ENCODE measurements at places on chromosomes 5 and 9.

DNA sequence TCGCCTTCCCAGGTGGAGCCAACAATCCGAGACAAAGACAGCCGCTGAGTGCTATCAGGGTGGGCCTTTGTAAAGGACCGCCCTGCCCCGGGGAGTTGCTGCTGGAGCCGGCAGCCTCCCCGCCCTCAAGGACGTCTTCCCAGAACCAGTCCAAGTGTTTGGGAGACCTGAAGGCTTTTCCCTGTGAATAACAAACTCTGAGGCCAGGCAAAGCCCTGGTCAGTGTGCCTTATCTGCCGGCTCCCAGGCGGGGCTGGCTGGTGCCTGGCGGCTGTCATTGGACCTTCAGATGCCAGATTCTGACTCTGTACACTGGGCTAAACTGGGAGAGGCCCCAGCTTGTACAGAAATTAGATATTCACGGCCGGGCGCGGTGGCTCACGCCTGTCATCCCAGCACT is 2.1 kb downstream of the SLC9A3 start:
- DNase-seq: no peak

DNA sequence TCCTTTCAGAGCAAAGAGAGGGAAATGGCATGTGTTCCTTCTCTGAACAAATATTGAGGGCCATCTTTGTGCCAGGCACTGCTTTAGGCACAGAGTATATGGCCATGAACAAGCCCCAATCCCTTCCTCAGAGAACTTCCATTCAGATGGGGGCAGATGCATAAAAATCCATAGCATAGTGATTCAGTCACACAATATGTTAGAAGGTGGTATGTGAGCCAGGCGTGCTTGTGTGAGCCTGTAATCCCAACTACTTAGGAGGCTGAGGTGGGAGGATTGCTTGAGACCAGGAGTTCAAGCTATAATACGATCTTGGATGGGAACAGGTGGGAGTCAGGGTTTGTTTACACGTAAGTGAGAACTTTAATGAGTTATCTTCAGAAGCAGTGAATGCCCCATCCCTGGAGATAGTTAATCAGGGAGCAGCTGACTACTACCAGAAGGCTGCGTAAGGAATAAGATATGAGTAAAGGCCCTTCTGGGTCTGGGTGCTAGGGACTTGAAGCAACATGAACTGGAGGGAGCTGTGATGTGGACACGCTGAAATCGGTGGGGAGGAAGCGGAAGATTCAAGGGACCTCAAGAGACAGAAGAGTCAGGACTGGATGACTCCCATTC is 27.1 kb downstream of the NANS start:
- no peak for DNase-seq

GRCh38 chr5:56145511-56145910 is 87.6 kb downstream of the ANKRD55 start:
- DNase-seq: no peak

GRCh38 chr9:105206821-105207699 is 37.4 kb upstream of the SLC44A1 start:
- DNase-seq: no peak

- no peak for DNase-seq
Measured at GRCh38 chr9:68742333-68742730, 37.3 kb downstream of the PIP5K1B start.

DNA sequence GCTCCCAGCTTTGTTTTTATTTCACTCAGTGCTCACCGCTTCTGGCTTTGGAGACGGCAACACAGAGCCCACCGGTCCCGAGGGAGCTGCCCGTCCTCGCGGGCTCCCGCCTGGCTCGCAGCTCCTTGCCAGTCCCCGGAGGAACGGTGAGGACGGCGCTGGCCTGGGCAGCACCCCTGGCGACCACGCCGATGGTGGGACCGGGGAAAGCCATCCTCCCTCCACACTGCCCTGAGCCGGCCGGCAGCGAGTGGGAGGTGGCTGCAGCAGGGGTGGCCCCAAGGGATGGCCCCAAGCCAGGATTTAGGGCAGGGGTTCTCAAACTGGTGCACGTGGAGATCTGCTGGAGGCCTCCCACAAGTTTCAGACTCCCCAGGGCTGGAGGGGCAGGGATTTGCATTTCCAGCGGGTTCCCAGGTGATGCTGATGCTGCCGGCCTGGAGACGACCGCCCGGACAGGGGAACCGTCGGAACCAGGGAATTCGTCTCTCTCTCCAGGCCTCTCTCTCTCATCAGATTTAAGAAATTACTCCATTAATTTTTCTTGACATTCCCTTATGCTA is 293.2 kb upstream of the IRX4 start:
- no peak for DNase-seq

DNA sequence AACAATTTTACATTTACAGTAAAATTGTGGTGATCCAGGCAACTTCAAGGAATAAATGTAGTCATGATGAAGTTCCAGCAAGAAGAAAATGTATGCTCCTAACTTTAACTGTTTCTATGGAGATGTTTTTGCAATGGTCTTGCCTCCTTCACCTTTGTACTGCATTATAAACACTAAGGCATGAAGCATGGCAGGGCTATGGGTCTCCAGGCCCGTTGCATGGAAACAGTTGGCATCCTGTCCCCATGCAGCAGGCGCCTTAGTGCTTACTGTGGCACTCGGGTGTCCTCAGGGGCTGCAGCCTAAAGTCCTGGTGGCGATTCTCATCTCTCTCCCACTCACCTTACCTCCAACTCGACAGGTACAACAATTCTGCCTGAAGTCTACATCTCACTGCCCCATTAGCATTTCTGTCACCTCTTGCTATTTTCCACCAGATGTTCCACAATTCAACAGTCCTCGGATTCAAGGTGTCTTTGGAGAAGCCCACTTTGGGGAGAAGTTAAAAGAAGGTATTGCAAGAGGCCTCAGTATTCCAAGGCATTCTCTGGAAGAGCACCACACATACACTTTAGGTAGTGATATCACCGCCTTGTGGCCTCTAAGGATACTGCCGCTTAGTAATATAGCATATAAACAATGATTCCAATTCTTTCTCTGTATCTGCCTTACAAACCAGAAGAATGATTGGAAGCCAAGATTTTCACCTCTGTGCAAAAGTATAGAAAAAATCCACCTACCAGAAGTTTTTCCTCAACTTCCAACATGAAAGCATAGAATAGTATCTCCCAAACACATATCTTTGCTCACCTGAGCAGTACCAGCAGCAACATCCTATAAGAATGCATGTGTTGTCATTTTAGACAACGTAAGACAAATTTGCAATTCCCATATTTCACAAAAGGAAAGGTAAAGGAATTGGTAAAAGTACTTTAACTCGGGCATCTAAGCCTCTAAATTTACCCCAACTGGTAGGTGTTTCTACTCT is 5.1 kb downstream of the LIFR start:
- peak; percentile 59 for DNase-seq

DNA sequence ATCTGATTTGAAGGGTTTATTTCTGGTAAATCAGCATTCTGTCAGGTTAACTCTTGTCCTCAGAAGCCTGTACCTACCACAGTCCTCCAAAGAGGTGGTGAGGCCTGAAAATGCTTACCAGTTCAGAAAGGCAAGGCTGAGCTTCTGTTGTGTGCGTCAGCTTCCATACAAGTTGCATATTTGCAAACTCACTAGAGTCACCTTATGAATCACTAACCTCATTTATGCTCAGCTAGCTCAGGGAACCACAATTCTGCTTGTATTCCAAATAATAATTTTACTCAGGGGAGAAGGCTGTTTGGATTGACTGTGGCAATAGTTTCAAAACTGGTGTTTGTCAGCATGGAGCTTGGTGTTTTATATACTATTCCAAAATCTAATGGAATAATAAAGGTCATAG is 355.1 kb upstream of the RFX3 start:
- no peak for DNase-seq

GRCh38 chr9:92294297-92294676 is 790 bp upstream of the IARS1 start:
- peak; percentile 33 for DNase-seq

GRCh38 chr9:95055851-95056551 is 261.5 kb downstream of the FANCC start:
- peak; percentile 74 for DNase-seq

DNA sequence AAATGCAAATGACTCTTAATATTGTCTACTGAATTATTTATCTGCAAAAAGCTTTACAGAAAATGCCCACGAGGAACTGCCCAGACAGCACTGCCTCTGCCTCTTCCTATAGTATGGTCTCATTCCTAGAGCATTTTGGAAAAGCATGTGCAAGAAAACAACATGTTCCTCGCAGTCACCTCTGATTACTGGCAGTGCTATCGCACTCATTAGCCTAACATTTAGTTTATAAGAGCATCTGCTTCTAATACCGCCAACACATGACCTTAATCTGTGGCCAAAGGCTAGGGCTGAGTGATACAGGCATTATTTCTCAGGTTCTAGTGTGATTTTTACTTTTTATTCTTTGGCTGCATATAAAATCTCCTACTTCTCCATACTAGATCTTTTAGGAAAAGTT is 259.2 kb downstream of the FBXL17 start:
- DNase-seq: no peak

- no peak for DNase-seq
Measured at GRCh38 chr5:34001241-34001841, 6.5 kb downstream of the AMACR start.

DNA sequence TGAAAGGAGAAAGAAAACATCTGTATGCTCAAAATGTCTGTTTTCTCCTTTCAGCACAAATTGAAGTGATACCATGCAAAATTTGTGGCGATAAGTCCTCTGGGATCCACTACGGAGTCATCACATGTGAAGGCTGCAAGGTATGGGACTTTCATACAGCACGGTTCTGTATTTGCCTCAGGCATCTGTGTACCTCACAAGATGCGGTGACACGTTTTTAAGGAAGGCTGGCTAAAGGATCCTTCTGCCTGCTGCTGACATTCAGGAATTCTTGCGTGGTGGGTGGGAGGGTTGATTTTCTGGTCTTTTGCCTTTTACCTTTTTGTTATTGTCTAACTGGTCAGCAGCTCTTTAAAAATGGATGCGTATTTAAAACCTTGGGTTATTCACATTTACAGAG is 133.1 kb downstream of the RORB start:
- no peak for DNase-seq

- DNase-seq: no peak
Measured at GRCh38 chr9:37407468-37407867, 15.0 kb upstream of the GRHPR start.

GRCh38 chr9:36980148-36980974 is 53.7 kb downstream of the PAX5 start:
- DNase-seq: no peak

DNA sequence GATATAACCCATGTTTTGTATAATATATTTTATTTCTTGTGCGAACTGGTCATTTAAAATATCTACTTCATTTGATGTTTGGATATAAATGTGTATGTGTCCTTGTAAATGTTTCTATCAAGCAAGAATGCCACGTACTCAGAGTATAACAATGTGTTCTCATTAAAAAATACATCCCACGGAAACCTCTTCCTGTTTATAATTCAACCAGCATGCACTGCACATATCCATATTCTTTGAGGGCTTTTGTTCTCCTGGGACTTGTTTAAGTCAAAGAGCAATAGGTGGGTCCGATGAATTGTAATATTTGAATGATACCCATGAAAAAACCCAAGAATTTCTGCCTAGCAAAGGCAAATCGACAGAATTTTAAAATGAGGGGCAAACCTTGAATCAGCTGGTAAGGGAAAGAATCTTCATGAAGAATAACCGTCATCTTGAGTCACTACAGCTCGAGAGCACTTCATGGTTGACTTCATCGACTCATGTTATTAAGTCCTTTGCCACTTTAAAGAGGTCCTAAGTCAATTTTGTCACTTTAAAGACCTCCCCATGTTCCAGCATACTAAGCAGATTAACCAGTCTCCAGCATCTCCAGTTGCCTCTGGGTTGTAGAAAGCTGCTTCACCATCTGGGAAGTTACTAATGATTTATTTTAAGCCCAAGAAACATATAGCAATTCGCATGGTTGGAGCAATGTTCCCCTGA is 80.6 kb downstream of the NPR3 start:
- DNase-seq: no peak

- no peak for DNase-seq
Measured at GRCh38 chr9:20528253-20528652, 94.0 kb downstream of the MLLT3 start.

- DNase-seq: no peak
Measured at GRCh38 chr9:97744710-97745708, 47.9 kb upstream of the XPA start.

GRCh38 chr5:74579215-74579614 is 61.3 kb downstream of the ENC1 start:
- DNase-seq: no peak

GRCh38 chr9:9112001-9112720 is 1312.6 kb upstream of the DMAC1 start:
- DNase-seq: no peak

DNA sequence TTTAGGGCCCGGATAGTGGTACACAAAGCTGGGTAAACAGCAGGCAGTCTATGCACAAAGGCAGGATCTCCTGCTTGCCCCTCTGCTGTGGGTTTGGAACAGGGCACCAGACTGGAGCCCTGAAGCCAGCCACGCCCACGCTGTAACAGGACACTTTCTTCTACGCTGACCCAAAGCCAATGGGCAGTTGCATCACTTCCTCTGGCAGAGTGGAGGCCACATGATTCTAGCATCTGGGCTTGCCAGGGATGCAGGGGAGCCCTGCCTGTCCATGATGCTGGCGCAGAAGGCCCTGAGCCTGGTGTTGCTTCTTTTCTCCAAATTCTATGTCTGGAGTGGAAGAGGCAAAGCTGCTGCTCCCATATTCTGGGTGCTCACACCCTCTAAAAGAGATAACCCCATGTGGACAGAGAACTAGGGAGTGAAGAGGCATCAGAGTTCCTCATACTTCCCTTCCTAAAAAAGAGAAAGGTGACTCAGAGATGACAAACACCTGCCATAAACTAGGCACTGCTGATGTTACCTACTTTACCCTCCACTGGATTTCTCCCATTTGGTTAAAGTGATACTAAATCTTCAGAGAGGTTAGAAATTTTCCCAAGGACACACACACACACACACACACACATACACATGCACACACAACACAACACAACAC is 260.3 kb upstream of the KLF4 start:
- DNase-seq: peak; percentile 84

GRCh38 chr5:33282696-33283095 is 158.1 kb upstream of the TARS1 start:
- DNase-seq: peak; percentile 46

- no peak for DNase-seq
Measured at GRCh38 chr9:15369238-15369637, 53.4 kb upstream of the SNAPC3 start.

- DNase-seq: no peak
Measured at GRCh38 chr5:3103262-3103811, 351.9 kb upstream of the IRX2 start.

GRCh38 chr9:12414514-12414913 is 278.7 kb upstream of the TYRP1 start:
- DNase-seq: no peak

DNA sequence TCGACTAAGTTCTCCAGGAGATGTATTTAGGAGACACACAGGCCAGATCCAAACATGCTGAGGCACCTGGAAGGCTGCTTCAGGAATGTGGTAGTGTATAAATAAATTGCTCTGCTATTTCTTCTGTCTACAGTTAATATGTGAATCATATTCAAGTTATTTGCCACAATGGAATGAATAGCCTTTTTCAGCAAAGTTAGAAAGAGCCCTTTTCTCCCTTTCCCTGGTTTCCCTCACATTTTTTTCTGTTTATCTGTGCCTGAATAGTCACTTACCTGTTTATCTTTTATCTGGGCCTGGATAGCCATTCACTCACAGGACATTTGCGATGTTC is 44.1 kb upstream of the CLINT1 start:
- no peak for DNase-seq

All from endothelial cell of umbilical vein (primary cell).